Heart right ventricle (tissue), 16 donors: ENCODE measurements at places on chromosomes 12 and 14.

DNA sequence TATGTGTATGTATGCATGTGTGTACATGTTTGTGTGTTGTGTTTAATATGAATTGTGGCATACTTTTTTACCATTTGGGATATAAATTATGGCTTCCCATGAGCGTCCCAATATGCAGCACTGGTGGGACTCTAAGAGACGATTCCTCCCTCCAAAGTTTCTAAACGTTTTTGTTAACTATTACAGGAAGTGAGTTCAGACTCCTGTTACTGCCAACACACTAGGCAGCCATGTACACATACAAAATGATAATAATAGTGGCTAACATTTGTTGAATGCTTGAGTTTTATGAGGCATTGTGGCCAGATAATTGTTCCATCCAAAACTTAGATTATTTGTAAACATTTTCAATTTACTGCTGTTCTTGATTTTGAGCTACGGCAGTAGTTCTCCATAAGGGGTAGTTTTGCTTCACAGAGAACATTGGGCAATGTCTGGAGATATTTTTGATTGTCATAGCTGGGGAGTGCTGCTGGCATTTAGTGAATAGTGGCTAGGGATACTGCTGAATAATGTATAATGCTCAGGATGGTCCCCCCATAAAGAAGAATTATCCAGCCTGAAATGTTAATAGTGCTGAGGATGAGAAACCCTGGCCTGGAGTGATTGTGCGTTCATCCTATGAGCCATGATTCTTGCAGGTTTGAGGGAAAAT lies 45.1 kb downstream of the ARID2 start:
- H3K4me1 ChIP-seq: peaks cover 48% of the 10 kb centered on the region
- H3K27ac ChIP-seq: no peak overlapping the region
- no peak for DNase-seq

GRCh38 chr12:61870658-61871484 lies 389.3 kb upstream of the USP15 start:
- H3K4me3 ChIP-seq: no peak overlapping the region
- no peaks in the 10 kb centered on the region for H3K4me1 ChIP-seq
- no peak for DNase-seq
- no peak overlapping the region for H3K27ac ChIP-seq
- H3K36me3 ChIP-seq: no peaks in the 10 kb centered on the region

DNA sequence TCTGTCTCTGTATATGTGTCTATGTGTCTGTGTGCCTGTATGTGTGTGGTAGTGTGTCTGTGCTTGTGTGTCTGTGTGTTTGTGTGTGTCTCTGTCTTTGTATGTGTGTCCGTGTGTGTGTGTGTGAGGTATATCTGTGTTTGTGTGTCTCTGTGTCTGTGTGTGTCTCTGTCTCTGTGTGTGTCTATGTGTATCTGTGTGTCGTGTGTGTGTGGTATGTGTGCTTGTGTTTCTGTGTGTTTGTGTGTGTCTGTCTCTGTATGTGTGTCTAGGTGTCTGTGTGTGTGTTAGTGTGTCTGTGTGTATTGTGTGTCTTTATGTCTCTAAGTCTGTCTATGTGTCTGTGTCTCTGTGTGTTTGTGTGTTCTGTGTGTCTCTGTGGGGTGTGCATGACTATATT lies 158.6 kb downstream of the TMEM121 start:
- H3K27ac ChIP-seq: no peak overlapping the region
- H3K27me3 ChIP-seq: no peaks in the 10 kb centered on the region
- H3K4me3 ChIP-seq: no peak overlapping the region
- H3K4me1 ChIP-seq: no peaks in the 10 kb centered on the region

- no peak overlapping the region for H3K27ac ChIP-seq
- no peaks in the 10 kb centered on the region for H3K4me1 ChIP-seq
- no peaks in the 10 kb centered on the region for H3K27me3 ChIP-seq
- H3K4me3 ChIP-seq: no peak overlapping the region
- no peaks in the 10 kb centered on the region for H3K36me3 ChIP-seq
Observed at GRCh38 chr12:125888921-125889320, 823.7 kb downstream of the AACS start.

DNA sequence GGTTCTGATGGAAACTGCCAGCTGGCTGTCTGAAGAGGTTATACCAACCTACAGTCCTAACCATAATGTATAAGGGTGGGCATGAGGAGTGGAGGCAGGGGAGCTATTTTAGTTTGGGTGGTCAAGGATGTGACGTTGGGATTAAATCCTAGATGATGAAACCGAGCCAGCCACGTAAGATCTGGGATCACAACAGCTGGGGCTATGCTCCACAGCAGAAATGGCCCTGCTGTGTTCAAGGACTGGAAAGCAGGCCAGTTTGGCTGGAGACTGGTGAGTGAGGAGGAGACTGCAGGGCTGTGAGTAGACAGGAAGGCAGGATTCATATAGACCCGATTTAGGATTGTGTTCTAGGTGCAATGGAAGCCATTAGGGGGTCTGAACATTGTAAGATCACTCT lies 66.1 kb downstream of the SAMD4A start:
- H3K36me3 ChIP-seq: no peaks in the 10 kb centered on the region
- no peak overlapping the region for H3K27ac ChIP-seq
- H3K4me1 ChIP-seq: peaks cover 23% of the 10 kb centered on the region
- no peaks in the 10 kb centered on the region for H3K27me3 ChIP-seq
- H3K4me3 ChIP-seq: no peak overlapping the region
- DNase-seq: no peak
